Activated CD4-positive, alpha-beta T cell treated with anti-CD3 and anti-CD28 coated beads for 36 hours (primary cell): ENCODE measurements at places on chromosomes 2 and 18. TPM values are rescaled to one million over a fixed set of nuclear protein-coding genes. Genes with fewer than 3 reads are reported as not detected.

GRCh38 chr2:54504866-54505265 is 48.7 kb downstream of the SPTBN1 start:
- no peak overlapping the region for H3K4me3 ChIP-seq
- no peaks in the 10 kb centered on the region for H3K4me1 ChIP-seq
- H3K27ac ChIP-seq = no peak overlapping the region
- no peaks in the 10 kb centered on the region for H3K36me3 ChIP-seq
- H3K27me3 ChIP-seq = no peaks in the 10 kb centered on the region
- no peak for DNase-seq

DNA sequence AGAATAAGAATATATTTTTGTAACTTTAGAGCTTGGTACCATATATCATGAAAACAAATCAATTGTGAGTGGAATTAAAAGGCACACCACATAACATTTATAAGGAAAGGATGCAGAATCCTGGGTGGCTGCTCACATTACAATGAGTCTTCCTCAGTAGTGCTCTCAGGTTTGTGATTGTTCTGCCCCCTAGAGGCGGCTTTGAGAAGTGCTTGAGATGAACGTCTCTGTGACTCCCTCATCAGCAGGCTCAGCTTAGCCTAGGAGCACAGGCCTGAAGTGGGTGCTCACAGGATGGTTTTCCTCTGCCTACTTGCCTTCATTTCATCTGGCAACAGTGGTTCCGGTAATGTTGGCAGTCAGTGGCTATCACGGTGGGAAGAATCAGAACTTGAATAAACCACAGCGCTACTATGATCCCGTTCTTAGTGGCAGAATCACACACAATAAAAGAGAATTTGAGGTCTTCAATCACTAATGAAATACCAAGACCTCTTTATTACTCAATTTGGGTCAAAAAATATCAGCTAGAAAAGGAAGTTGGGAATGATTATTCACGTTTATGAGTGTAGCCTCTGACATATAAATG is 38.1 kb upstream of the B4GALT6 start:
- no peaks in the 10 kb centered on the region for H3K36me3 ChIP-seq
- H3K27ac ChIP-seq = no peak overlapping the region

- no peaks in the 10 kb centered on the region for H3K36me3 ChIP-seq
- no peak overlapping the region for H3K27ac ChIP-seq
- H3K27me3 ChIP-seq = no peaks in the 10 kb centered on the region
Observed at GRCh38 chr2:112959109-112959812, 18.5 kb upstream of the IL36G start.

Gene DPP10
- total RNA-seq = not detected

GRCh38 chr18:55240978-55241377 is 281.7 kb upstream of the CCDC68 start:
- H3K27me3 ChIP-seq = no peaks in the 10 kb centered on the region
- no peaks in the 10 kb centered on the region for H3K4me1 ChIP-seq
- no peaks in the 10 kb centered on the region for H3K36me3 ChIP-seq
- H3K4me3 ChIP-seq = no peak overlapping the region
- H3K27ac ChIP-seq = no peak overlapping the region
- no peak for DNase-seq

DNA sequence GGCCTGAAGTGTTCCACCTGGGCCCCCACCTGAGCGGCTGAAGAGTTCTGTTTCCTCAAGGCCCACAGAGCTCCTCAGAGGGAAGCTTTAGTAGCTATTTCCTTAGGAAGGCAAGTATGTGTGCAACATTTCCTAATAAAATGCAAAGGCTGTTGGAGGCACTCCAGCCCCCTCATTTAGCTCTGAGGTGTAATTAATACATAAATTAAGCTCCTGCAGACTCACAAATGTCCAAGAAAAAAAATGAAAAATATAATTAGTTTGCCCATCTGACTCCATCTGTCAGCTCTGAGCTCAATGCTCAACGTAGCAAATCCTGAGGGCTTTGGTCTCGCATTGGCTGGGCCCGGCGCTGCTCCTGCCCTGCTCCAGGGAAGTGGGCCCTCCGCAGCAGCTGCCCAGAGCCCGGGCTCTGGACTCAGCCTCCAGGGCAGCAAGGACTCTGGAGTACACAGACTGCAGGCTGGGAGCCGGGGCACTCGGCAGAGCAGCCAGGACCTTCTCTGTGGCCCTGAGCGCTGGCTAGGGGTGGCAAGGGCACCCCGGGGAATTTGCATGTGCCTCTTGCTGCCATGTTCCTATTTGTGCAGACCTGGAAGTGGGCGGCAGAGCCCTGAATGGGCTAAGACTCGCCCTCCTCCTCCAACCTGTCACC is 23.4 kb upstream of the C1QL2 start:
- H3K4me1 ChIP-seq = no peaks in the 10 kb centered on the region
- no peak overlapping the region for H3K27ac ChIP-seq
- H3K27me3 ChIP-seq = no peaks in the 10 kb centered on the region
- H3K4me3 ChIP-seq = no peak overlapping the region
- H3K36me3 ChIP-seq = no peaks in the 10 kb centered on the region
- DNase-seq = no peak

Gene DYSF
- 0.02 TPM for total RNA-seq

DNA sequence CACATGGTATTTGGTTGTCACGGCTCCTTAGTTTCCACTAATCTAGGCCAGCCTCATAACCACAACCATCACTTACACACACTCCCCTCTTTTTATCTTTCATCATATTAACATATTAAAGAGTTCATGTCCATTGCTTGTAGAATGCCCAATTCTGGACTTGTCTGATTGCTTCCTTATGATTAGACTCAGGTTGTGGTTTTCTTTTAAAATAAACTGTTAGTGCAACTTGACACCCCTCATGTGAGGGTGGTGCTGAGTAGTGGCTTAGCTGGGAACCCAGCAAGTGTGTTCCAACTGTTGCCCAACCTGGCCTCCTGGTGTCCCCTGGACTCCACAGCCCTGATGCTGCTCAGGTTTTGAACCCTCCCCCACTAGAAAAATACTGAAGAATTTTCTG is 20.1 kb upstream of the CD207 start:
- no peak for DNase-seq
- H3K27me3 ChIP-seq = peaks cover 11% of the 10 kb centered on the region
- H3K4me1 ChIP-seq = peaks cover 21% of the 10 kb centered on the region
- H3K4me3 ChIP-seq = no peak overlapping the region
- no peak overlapping the region for H3K27ac ChIP-seq
- H3K36me3 ChIP-seq = no peaks in the 10 kb centered on the region
